Activated naive CD4-positive, alpha-beta T cell (primary cell): ENCODE measurements at places on chromosomes 5 and 9.

DNA sequence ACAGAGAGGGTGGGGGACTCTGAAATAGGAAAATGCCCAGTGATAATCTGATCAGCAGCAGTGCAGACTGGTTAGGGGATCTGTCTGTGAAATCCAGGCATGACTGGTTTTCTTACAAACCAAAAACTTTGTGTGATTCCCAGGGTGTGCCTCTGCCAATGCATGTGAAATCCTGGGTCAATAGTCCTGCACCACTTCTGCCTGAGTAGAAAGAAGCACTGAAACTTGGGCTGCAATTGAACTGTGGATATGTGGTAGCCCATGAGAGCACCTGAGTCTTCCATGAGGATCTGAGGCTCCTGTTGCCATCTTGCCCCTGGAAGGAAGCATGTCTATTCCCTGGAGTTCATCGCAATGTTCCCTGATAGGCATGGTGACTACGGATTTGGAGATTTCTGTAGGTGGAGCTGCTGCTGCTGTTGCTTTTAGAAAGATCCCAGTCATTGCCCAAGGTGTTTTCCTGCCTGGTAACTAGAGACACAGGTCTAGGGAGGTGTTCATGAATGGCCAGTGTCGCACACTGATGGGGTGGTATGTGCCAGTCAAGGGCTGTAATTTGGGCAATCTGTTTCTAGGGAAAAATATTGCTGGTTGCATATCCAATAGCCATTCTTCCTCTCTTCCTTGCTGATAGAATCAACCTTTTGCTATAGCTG, 146.7 kb downstream of the CARTPT start:
- DNase-seq, result no peak

- DNase-seq, result no peak
These were observed 121.7 kb upstream of the BNC2 start for GRCh38 chr9:16992138-16992537.

DNA sequence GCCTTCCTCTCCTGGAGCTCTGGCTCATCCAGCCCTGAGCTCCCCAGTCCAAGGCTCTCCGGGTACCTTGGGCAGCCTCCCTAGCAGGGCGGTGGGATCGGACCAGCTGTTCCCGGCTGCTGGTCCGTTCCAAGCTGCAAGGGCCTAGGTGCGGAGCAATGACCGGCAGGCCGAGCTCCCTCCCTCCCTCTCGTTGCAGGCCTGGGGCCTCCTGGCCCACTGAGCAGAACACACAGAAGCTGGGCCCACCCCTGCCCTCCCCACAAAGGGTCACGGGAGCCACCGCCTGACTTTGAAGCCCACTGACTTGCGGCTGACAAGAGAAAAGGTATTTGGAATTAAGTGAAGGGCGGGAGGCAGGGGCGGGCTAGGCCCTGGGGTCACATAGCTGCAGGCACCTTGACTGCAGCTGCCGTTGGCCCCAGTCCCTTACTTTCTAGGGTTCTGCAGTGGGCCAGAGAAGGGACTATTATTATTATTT, 104.7 kb upstream of the IER5L start:
- no peak for DNase-seq

GRCh38 chr5:127006744-127007143, 23.6 kb downstream of the MARCHF3 start:
- no peak for DNase-seq

DNA sequence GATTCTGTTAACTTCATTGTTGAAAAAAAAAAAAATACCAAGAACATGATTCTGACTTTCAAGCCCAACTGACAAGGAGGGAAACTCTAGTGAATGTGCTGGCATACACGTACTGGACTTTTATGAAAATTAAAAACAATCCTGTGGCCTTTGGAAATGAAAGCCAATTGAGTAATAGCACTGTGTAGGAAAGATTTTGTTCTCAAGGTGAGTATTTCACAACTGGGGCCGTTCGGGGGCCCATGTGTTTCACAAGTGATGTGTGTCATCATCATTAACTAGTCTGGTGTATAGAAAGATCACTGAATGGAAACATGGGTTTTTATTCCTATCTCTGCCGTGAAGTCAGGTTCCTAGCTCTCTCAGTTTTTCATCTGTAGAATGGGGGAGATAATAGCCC, 605.0 kb upstream of the CLINT1 start:
- DNase-seq, result no peak

DNA sequence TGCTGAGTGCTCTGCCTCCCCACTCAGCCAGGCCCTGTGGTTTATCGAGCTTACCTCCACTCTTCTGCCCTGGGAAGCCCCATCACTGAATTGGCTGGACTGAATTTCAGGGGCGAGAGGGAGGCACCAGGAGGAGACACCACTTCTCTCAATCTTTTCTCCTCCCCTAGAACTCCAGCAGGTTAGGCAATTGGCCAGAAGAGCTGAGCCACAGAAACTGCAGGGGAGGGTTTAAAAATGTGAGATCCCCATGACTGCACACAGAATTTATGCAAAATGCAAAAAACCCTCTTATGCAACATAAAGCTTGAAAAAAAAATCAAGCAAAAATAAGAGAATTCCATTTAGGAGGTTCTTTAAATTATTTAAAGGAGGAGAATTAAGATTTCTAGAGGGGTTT, 29.9 kb downstream of the TUT7 start:
- no peak for DNase-seq

DNA sequence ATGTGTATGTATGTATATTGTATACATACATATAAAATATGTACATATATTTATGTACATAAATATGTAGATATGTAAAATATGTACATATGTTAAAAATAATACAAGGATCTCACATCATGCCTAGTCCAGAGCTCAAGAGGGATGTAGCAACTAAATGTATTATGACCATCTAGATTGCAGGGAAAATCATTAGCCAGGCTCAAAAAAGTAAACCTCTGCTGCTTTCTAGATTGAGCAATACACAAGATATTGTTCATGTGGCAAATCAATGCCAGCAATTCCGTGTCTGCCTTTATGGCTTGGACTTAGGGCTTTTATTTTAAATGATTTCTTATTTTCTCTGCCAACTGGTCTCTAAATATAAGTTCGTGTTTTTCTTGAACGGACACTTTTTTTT, 65.2 kb downstream of the RAI14 start:
- DNase-seq, result no peak

DNA sequence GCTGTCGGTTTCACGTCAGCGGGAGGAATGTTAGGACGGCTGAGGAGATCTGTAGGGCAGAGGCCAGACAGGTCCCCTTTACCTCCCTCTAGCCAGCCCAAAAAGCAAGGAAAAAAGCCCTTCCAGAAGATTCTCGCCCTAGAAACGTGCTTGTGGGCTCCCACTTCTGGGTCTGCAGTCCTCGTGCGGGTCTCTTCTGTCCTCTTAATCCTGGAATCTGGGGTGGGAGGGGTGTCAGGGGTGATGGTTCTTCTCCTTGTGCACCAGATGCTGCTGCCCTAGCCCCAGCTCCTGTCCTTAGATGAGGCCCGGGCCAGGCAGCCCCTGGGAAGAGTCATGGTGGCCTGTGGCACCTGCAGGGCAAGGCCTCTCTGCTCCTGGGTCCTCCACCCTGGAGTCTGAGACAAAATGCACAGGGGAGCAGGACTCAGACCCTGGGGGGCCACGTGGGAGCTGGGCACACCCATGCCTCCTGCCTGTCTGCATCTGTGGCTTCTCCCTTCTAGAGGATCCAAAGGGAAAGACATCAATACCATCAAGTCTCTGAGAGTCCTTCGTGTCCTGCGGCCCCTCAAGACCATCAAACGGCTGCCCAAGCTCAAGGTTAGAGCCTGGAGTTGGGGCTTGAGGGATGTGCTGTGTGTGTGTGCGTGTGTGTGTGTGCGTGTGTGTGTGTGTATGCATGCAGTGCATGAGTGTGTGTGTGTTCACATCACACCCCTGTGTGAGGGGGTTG, 174.2 kb downstream of the CACNA1B start:
- DNase-seq, result no peak

DNA sequence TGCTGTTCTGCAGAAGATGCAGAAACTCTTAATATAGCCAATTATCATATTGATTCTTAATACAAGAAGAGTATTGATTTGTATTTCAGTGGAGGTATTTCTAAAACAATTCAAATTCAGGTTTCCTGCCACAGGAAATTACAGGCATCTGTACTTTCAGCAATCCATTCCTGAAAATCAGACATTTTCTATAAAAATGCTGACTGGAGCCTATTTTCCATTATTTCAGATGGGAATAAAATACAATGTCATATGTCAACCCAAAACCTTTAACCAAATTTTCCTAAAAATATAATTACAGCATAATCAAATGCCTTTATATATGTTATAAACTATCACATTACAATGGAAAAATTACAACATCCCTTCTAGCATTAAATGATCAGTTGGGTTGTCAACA, 131.5 kb downstream of the MELK start:
- no peak for DNase-seq

- DNase-seq, result no peak
These were observed 595 bp upstream of the GRHPR start for GRCh38 chr9:37421914-37422288.

DNA sequence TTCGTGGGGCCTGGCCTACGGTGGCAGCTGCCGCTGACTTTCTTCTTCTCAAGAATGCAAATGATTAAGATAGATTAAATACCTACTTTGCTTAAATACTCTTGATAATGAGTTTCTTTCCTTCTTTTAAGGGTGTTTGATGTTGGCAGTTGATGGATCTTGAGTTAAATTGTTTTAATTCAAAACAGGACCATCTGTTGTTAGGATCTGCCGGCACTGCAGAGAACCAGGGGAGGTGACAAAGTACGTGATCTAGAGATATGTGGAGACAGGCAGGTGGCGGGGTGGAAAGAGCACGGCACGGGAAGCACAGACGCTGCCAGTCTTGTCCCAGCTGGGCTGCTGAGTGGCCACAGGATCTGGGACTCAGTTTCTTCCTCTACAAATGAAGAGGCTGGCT, 37.9 kb downstream of the MED27 start:
- DNase-seq, result no peak

GRCh38 chr5:76174101-76174500, 90.9 kb downstream of the SV2C start:
- DNase-seq, result no peak

- DNase-seq, result no peak
These were observed 191.7 kb downstream of the GABBR2 start for GRCh38 chr9:98516897-98517503.

DNA sequence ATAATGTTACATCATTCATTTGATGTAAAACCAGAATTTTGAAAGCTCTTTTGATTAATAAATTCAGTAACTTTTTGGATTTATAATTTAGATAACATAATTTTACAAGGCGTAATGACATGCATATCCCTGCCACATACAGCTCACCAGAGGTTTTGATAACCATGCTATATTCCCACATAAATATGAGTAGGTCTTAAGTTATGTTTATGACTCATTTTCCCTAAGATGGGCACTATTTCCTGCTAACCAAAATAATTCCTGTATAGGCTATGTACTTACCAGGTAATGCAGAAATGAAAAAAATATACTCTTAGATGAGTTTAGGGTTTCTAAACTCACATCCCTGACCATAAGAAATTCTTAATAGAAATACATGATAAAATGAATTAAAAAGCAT, 93.9 kb upstream of the EDIL3 start:
- no peak for DNase-seq

DNA sequence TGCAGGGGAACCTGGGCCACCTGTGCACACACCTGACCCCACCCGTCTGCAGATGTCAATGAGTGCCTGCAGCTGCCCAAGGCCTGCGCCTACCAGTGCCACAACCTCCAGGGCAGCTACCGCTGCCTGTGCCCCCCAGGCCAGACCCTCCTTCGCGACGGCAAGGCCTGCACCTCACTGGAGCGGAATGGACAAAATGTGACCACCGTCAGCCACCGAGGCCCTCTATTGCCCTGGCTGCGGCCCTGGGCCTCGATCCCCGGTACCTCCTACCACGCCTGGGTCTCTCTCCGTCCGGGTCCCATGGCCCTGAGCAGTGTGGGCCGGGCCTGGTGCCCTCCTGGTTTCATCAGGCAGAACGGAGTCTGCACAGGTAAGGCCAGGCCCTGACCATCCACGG, 14.5 kb upstream of the ASS1 start:
- DNase-seq, result no peak

- DNase-seq, result no peak
These were observed 1.2 kb downstream of the GOLPH3 start for GRCh38 chr5:32172923-32173266.

DNA sequence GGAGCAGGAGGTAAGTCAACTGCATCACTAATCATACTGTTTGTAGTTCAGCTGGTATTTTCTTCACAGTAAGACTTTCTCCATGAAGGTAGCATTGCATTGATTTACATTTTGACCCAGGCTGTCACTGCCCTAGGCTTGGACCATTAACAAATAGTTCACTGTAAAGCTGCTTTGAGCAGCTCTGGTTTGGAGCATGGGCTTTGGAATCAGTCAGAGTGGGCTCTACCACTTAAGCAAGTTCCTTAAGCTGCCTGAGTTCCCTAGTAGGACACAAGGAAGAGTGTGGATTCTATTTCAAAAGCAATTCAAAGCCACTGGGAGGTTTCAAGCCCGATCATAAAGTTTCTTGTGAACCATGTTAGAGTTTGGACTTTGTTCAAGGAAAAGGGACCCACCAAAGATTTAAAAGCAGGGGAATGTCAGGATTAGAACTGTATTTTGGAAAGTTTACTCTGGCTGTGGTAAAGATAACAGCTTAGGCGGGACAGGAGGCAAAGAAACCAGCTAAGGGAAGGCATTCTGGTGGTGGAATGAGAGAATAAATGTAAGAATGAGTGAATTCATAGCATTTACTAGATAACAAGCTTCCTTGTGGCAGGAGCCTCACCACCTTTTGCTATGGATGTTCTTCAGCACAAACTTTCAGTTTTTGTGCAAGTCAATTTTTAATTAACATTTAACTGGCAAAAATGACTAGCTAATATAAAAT, 12.3 kb upstream of the PANK3 start:
- no peak for DNase-seq

- no peak for DNase-seq
These were observed 223.0 kb upstream of the NUDT12 start for GRCh38 chr5:103785569-103785968.

DNA sequence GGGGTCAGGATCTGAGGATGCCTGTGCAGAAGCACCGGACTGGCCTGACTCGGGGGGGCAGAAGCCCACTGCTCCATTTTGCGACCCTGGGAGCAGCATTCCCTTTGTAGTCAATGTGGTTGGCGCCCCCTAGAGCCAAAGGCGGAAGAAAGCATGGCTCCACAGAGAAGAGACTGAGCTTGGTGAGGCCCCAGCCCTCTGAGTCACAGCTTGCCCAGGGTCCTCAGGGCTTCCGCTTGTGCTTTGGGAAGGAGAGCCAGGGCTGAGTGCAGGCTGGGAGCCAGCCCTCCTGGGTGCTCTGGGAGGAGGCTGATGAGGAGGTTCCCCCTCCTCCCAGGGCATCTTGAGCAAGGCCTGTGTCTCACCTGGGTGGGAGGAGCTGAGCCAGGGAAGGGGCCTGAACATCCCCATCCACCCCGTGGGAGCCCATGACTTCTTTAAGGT, 5.5 kb upstream of the AQP3 start:
- peak; percentile 16 for DNase-seq
